ENCODE measurements at places on chromosomes 4 and X.

- no peak for DNase-seq
Measured at GRCh38 chrX:112874614-112875013, 34.0 kb upstream of the AMOT start.

- no peak for DNase-seq
Measured at GRCh38 chr4:10302096-10302495, 155.1 kb downstream of the ZNF518B start.

DNA sequence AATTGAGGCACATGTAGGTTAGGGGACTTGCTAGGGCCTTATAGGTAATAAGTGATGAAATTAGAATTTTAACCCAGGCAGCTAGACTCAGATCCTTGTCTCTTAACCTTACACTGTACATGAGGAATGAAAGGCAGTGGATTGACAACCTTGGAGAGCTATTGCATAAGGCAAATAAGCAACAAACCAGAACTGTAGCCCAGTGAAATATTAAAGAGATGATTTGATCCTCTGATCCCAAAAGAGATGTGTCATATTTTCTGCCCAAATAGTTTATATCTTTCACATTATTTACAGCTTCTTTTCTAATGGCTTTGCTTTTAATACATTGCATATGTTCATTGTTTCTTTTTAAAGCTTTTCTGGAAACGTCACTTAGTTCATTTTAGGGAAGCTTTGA lies 252.6 kb downstream of the ANK2 start:
- DNase-seq: no peak

DNA sequence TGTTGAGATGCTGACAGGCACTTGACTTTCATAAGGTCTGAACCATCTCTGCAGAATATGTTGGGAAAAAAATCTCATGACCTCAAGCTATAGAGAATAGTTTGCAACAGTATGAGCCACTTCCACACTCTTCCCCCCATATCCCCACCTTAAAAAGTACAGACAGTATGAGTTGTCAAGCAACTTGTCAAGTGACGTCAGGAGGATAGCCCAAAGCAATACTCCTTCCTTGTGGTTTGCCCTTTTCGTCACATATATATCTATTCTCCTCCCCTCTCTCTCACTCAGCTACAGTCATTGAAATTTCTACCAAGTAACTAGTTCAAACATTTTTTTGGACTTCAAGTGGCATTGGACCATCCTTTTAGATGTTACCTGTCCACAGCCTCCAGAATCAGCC lies 67.7 kb downstream of the MCF2 start:
- no peak for DNase-seq

- DNase-seq: no peak
Measured at GRCh38 chr4:94650134-94650495, 107.6 kb upstream of the BMPR1B start.

DNA sequence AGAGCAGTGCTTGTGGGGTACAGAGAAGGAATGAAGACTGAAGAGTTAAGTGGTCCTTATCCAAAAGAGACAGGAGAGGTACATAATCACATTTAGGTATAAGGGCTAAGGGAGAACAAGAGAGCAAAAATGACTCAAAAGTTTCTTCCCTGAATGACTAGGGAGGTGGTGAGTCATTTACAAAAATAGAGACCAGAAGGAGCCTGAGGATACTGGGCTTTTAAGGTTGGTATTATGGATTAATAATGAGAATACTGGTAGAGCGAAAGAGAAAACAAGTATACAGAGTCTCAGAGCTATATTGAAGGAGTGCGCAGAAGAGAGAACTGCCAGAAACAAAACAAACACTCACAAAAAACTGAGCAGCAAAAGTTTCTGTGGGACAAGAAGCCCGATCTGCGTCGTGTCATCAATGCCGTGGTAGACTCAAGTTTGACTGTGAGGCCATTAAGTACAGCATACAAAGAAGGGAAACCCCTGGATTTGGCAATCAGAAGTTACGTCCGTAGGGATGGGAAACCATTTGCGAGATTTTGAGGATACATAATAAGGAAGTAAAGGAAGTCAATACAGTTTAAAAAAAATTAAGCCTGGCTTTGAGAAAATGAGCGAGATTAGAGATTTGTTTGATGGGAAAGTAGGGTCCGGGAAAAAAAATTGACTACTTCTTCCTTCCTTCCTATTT lies 129.1 kb upstream of the STIM2 start:
- DNase-seq: no peak

- no peak for DNase-seq
Measured at GRCh38 chr4:18578307-18578706, 556.8 kb upstream of the LCORL start.

DNA sequence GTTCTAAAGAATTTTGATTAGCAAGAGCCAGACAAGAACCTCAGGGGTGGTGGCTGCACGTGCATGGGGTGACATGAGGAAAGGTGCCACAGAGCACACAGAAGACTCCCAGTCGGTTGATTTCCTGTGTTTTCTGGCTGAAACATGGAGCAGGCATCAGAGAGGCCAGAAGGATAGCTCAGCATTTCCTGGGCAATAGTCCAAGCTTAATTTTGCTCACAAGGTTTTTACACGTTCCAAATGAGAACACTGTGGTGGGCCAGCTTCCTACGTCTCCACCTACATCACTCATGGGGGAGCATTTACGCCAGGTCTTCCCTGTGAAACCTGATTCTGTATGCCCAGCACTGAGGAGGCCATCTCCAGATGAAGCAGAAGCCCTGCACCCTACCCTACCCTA lies 212.5 kb upstream of the CLNK start:
- no peak for DNase-seq

DNA sequence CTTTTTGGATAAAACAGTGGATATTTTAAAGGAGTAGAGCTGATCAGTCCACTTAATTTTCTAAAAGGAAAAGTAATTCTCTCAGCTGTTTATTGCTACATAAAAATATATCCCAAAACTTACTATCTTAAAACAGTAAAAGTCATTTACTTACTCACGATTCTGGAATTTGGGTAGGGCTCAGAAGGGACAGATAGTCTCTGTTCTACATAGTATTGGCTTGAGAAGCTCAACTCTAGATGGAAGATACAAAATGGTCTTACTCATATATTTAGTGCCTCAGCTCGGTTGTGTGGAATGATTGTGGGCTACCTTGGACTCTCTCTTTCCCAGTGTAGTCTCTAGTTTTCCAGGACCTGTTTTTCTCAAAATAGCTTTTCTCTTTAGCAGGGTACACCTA lies 691.5 kb upstream of the POU3F4 start:
- no peak for DNase-seq

GRCh38 chrX:154443992-154444754 lies at the start of gene FAM50A:
TSS of gene FAM50A (plus strand) at chrX:154444141. CDS start at chrX:154444236, 95 bp downstream.
- DNase-seq: peak; percentile 63

DNA sequence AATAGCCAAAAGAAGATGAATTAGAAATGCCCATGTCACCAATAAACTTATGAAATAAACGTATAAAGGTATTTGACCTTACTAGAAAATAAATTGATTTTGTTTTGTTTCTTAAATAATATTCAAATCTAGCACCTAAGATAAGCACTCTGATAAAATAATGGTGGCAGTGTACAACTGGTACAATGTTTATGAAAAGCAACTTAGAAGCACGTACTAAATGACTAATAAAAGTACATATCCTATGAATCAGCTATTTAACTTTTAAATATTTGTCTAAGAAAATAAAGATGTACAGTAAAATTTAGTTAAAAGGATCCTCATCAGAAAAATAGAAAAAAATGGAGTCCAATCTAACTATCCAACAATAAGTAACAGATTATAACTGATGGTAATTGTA lies 6.7 kb downstream of the MANBA start:
- DNase-seq: no peak

- DNase-seq: no peak
Measured at GRCh38 chrX:69034451-69034850, 130.8 kb downstream of the PJA1 start.

DNA sequence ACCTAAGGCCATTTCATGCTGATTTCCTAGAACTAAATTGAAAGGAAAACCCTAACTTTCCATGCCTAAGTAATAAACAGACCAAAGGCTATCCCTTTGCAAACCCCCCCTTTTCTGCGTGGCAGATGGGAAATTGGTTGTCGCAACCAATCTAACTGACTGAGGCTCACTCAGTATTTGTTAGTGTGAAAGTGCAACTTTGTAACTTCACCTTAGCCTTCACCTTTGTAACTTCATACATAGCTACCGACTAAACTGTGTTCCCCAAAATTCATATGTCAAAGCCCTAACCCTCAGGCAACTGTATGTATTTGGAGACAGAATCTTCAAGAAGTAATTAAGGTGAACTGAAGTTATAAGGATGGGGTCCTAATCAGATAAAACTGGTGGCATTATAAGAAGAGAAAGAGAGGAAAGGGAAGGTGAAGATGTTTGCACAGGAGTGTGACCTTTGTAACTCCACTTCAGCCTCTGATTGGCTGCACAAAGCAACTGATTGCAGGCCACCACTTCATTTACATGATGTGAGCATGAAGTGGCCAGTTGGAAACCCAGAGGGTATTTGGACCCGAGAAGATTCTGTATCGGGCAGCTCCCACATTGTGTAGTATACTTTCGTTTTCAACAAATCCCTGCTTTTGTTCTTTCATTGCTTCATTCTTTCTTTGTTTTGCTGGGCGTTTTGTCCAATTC lies 4.9 kb upstream of the TMEM33 start:
- no peak for DNase-seq

DNA sequence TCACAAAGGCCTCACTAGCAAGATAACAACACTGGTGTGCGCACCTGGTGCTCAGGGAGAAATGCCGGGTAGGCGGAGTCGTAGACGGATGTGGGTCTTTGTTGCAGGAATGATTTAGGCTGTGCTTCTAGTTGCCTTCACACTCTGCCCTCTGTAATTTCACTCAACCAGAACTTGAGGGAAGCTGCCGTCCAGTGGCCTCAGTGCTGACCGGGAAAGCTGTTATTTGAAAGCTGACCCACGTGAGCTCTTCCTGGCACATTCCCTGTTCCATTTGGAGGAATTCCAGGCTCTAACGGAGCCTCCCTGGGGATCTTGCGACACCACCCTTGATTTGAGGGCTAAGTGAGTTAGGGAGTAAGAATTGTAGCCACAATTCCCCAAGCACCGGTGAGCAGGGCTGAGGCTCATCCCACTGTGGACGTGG lies 15.9 kb downstream of the SH3TC1 start:
- DNase-seq: no peak

GRCh38 chr4:70979445-70980008 lies 13.9 kb upstream of the DCK start:
- DNase-seq: no peak

DNA sequence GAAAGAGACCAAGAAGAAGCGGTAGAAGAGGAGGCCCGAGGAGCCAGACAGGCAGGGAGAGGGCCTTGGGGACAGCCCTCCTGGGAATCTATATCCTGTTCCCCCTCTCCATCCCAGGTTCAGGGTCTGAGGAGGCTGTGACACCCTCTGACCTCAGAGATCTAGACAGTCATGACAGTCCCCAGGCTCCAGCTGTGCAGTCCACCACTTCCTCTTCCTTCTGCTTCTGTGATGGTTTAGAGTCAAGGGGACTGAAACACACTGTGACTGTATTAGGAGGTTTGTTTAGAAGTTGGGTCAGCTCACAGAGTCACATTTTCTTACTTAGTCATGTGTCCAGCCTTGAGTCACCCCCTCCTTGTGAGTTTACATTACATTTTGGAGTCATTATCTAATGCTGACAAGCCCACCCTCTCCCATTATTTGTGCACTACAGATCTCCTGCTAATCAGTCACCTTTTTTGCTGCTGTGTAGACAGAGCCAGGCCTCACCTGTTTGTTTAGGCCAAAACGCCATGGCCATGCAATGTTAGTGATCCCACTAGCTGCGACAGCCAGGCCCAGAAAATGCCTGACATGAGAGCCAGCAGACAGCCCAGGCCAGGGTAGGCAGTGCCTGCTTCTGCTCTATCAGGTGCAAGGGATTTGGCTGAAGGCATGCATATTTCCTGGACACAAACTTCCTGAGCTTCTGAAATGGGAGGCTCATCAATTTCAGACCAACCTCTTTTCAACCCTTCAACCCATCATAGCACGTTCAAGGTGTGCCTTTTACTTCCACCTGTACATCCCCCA lies 26.0 kb downstream of the MANBA start:
- no peak for DNase-seq

GRCh38 chr4:100269446-100269845 lies 79.2 kb upstream of the DDIT4L start:
- no peak for DNase-seq

- DNase-seq: no peak
Measured at GRCh38 chr4:186341655-186342054, 75.7 kb downstream of the F11 start.

Data from activated T-helper 9 cell treated with anti-CD3 and anti-CD28 coated beads, Interleukin-2, amount 50 U/mL, for 16 hours (primary cell).